ENCODE measurements at places on chromosomes 3 and 15. TPM values are rescaled to one million over a fixed set of nuclear protein-coding genes. Genes with fewer than 3 reads are reported as not detected.

Gene EFCC1
- polyA plus RNA-seq = not detected

Gene WNT5A
- not detected for polyA plus RNA-seq

Gene RETNLB
- not detected for polyA plus RNA-seq

Gene SLC28A2
- not detected for polyA plus RNA-seq

Gene HESX1
- polyA plus RNA-seq = not detected

Gene PRC1
- polyA plus RNA-seq = 2.3 TPM

Gene STRIT1
- not detected for polyA plus RNA-seq

GRCh38 chr15:68347392-68347791 is 69.8 kb downstream of the FEM1B start:
- H3K4me1 ChIP-seq = no peaks in the 10 kb centered on the region
- H3K4me3 ChIP-seq = no peak overlapping the region
- H3K36me3 ChIP-seq = no peaks in the 10 kb centered on the region
- H3K27me3 ChIP-seq = no peaks in the 10 kb centered on the region
- no peak for DNase-seq
- H3K27ac ChIP-seq = no peak overlapping the region

DNA sequence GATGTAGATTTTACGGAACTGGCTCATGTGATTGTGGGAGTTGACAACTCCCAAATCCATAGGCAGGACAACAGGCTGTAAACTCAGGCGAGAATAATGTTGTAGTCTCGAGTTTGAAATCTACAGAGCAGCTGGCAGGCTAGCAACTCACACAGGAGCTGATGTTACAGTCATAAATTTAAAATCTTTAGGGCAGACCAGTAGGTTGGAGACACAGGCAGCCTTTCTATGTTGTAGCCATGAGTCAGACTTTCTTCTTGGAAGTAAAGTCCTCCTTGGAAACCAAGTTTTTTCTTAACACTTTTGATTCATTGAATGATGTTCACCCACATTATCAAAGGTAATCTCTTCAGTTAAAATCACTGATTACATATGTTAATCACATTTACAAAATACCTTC is 89.1 kb upstream of the ALCAM start:
- no peak overlapping the region for H3K27ac ChIP-seq
- no peaks in the 10 kb centered on the region for H3K36me3 ChIP-seq
- H3K27me3 ChIP-seq = no peaks in the 10 kb centered on the region

DNA sequence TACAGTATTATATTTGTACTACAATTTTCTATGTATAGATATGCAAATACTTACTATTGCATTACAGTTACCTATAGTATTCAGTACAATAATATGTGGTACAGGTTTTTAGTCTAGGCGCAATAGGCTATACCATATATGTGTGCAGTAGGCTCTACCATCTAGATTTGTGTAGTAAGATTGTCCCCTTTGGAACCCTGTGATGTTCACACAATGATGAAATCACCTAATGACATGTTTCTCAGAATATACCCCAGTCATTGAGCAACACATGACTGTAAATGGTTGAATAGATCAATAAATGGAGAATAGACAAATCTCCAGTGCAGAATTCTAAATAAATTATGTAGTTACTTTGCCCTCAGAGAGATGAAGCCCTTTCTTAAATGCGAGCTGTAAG is 17.6 kb upstream of the TMC3 start:
- H3K4me3 ChIP-seq = no peak overlapping the region
- no peak overlapping the region for H3K27ac ChIP-seq
- no peaks in the 10 kb centered on the region for H3K27me3 ChIP-seq
- no peak for DNase-seq

DNA sequence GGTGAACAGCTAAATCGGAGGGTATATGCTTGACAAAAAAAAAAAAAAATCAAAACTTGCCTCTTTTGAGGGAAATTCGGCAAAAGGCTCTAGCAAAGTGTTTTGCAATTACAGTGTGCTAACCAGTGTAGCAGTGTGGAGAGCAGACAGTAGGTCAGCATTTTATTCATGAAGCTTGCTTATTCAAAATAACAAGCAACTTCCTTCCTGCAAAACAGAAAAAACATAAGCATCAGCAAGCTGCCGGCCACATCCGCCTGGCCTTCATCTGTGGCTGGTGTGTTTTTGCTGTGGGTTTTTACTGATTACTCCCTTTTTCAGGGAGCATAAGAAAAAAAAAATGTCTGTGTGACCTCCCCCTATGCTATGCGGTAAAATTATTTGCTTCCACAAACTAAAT is 434.1 kb downstream of the OCA2 start:
- H3K27ac ChIP-seq = no peak overlapping the region
- no peak for DNase-seq
- no peaks in the 10 kb centered on the region for H3K36me3 ChIP-seq
- H3K4me3 ChIP-seq = no peak overlapping the region
- H3K4me1 ChIP-seq = no peaks in the 10 kb centered on the region

GRCh38 chr3:122247087-122247824 is 63.8 kb downstream of the CASR start:
- H3K27me3 ChIP-seq = no peaks in the 10 kb centered on the region
- H3K4me3 ChIP-seq = no peak overlapping the region
- DNase-seq = no peak
- H3K36me3 ChIP-seq = no peaks in the 10 kb centered on the region
- H3K27ac ChIP-seq = no peak overlapping the region

- H3K27ac ChIP-seq = no peak overlapping the region
- no peaks in the 10 kb centered on the region for H3K36me3 ChIP-seq
- H3K4me1 ChIP-seq = peaks cover 4% of the 10 kb centered on the region
- H3K4me3 ChIP-seq = no peak overlapping the region
Observed at GRCh38 chr15:36882487-36883131, 217.7 kb downstream of the MEIS2 start.

DNA sequence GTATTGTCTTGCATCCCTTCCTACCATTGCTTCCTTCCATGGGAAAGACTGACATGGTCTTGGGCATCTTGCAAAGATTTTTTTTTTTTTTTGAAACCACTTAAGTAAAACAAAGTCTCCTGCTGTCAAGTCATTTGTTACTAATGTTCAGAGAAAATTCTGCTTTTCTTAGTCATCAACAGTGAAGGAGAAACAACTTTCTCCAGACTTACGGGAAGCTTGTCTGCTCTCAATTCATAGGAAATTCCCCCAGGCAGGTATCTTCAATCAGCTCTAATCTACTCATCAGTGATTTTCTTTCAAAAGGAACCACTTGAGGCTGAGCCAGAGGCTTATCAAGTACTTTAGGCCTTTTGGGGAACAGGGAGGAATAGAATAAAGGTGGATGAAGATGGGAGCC is 15.9 kb upstream of the DRD3 start:
- no peak for DNase-seq
- no peak overlapping the region for H3K4me3 ChIP-seq
- no peak overlapping the region for H3K27ac ChIP-seq
- no peaks in the 10 kb centered on the region for H3K27me3 ChIP-seq
- no peaks in the 10 kb centered on the region for H3K36me3 ChIP-seq
- no peaks in the 10 kb centered on the region for H3K4me1 ChIP-seq

DNA sequence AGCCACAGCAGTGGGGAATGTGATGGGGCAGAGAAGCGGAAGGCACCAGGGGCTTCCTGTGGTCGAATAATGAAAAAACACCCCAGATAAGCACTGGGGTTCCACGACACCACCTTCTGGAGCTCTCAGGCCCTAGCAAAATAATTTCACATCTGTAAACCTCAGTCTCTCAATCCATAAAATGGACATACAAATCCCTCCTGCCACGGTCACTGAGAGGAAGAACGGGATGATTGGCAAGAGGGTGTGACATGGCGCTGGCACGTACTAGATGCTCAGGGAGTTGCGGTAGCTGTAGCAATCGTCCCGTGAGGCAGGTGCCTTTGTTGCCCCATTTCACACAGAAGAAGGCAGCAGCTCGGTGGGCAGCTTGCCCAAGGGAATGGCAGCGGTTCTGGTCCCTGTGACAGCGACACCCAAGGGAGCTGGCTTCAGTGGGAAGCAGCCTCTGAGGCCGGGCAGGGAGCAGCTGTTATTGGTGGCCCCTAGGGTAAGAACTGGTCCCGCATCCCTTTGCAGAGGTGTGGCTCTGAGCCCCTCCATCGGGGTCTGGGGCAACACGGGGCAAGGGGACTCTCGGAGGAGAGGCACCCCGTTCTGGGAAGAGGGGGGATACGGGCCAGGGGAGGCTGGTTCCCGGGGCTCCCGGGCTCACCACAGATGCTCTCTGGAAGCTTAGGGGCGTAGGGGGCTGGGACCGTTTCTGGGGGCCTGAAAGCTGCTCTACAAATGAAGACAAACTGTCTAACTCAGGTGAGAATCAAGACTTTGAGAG is 114.0 kb upstream of the ALDH1A3 start:
- H3K27me3 ChIP-seq = no peaks in the 10 kb centered on the region
- H3K4me1 ChIP-seq = no peaks in the 10 kb centered on the region
- no peaks in the 10 kb centered on the region for H3K36me3 ChIP-seq
- no peak for DNase-seq
- H3K27ac ChIP-seq = no peak overlapping the region

- no peak for DNase-seq
- no peaks in the 10 kb centered on the region for H3K4me1 ChIP-seq
- H3K27ac ChIP-seq = no peak overlapping the region
- no peaks in the 10 kb centered on the region for H3K36me3 ChIP-seq
Observed at GRCh38 chr3:66154444-66154861, 66.3 kb upstream of the SLC25A26 start.

DNA sequence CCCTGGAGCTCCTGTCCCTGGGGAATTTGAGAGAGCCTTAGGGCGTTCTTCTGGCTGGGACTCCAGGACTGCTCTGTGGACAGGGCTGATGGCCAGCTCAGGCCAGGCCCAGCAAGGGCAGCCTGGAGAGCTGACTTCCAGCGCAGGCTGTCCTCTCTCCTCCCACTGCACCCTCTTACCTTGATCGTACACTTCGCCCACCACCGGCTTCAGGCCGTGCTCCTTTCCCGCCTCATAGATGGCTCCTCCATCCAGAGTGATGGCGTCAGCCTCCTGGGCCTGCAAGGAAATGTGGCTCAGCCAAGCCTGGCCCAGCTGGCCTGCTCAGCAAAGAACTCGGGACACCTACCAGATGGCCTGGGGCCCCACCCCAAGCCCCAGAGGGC is 3.1 kb downstream of the MELTF start:
- H3K4me3 ChIP-seq = no peak overlapping the region
- H3K27ac ChIP-seq = no peak overlapping the region
- peaks cover 3% of the 10 kb centered on the region for H3K4me1 ChIP-seq
- H3K27me3 ChIP-seq = no peaks in the 10 kb centered on the region
- H3K36me3 ChIP-seq = no peaks in the 10 kb centered on the region

GRCh38 chr3:60931452-60931851 is 319.8 kb downstream of the FHIT start:
- H3K36me3 ChIP-seq = no peaks in the 10 kb centered on the region
- no peaks in the 10 kb centered on the region for H3K27me3 ChIP-seq
- DNase-seq = no peak
- H3K4me1 ChIP-seq = no peaks in the 10 kb centered on the region

GRCh38 chr15:25427861-25428260 is 11.0 kb downstream of the UBE3A start:
- no peaks in the 10 kb centered on the region for H3K36me3 ChIP-seq
- H3K4me1 ChIP-seq = peaks cover 80% of the 10 kb centered on the region
- no peak for DNase-seq
- no peaks in the 10 kb centered on the region for H3K27me3 ChIP-seq

DNA sequence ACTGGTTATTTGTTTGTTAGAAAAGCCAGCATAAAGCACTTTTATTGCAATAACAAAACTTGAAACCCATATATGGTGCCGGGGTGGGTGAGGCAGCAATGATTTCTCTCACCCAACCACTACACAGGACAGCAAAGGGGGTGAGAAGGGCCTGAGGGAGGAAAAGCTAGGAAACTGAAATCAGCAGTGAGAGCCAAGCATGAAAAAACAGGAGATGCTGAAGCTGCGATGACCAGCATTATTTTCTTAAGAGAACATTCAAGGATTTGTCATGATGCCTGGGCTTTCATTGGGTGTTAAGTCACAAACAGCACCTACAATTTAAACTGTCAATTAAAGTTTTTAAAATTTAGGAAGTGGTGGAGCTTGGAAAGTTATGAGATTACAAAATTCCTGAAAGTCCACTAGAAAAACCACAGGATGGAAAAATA is 11.9 kb upstream of the TM4SF4 start:
- no peaks in the 10 kb centered on the region for H3K36me3 ChIP-seq
- no peaks in the 10 kb centered on the region for H3K4me1 ChIP-seq
- no peak overlapping the region for H3K27ac ChIP-seq
- H3K4me3 ChIP-seq = no peak overlapping the region
- H3K27me3 ChIP-seq = no peaks in the 10 kb centered on the region

- no peak overlapping the region for H3K27ac ChIP-seq
- DNase-seq = peak; percentile 37
- H3K36me3 ChIP-seq = no peaks in the 10 kb centered on the region
- peaks cover 43% of the 10 kb centered on the region for H3K4me1 ChIP-seq
Observed at GRCh38 chr15:52021128-52021671, 2.2 kb downstream of the MAPK6 start.

- no peak overlapping the region for H3K4me3 ChIP-seq
- H3K4me1 ChIP-seq = no peaks in the 10 kb centered on the region
- H3K27me3 ChIP-seq = no peaks in the 10 kb centered on the region
- peaks cover 16% of the 10 kb centered on the region for H3K36me3 ChIP-seq
Observed at GRCh38 chr3:107769882-107770281, 247.1 kb downstream of the BBX start.

DNA sequence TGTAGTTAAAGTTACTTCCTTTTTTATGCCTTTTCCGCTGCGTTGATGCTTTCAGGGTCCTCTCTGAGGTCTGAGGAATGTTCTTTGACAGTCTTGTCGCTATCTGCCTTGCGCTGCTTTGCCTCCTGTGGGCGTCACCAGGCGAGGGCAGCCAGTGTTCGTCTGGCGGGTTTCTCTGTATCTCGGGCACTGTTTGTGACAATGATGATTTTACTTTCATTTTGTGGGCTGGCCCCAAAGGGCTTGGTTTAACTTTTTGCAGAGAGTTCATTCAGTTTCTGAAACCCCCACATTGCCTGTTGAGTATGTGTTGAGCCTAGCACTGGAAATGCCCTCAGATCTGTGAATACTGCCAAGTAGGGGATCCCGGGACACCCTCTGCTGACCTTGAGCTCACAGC is 24.6 kb upstream of the SACM1L start:
- H3K36me3 ChIP-seq = peaks cover 8% of the 10 kb centered on the region
- H3K4me1 ChIP-seq = peaks cover 28% of the 10 kb centered on the region
- peak overlapping the region; percentile 70 for H3K4me3 ChIP-seq

GRCh38 chr15:47434596-47434995 is 282.7 kb upstream of the SEMA6D start:
- H3K36me3 ChIP-seq = no peaks in the 10 kb centered on the region
- H3K27me3 ChIP-seq = no peaks in the 10 kb centered on the region
- no peaks in the 10 kb centered on the region for H3K4me1 ChIP-seq

DNA sequence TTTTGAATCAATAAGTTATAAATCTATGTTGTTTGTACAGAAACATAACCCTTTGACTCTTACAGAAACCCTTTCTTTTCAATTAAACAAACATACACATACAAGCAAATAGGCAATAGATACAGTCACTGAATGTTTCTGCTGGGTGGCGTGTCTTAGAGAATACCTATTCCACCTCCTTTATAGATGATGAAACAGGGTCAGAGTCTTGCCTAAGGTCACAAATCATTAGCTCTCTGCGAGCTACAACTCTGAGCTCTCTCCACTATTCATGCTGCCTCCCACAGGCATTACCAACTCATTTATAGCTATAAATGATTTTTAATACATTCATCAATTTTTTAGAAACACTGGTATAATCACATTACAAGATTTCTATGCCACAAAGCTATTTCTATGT is 152.6 kb downstream of the RSL24D1 start:
- no peak overlapping the region for H3K27ac ChIP-seq
- H3K36me3 ChIP-seq = no peaks in the 10 kb centered on the region
- DNase-seq = no peak
- H3K4me1 ChIP-seq = no peaks in the 10 kb centered on the region
- H3K27me3 ChIP-seq = no peaks in the 10 kb centered on the region
- H3K4me3 ChIP-seq = no peak overlapping the region

- no peak overlapping the region for H3K4me3 ChIP-seq
- H3K27ac ChIP-seq = no peak overlapping the region
- no peaks in the 10 kb centered on the region for H3K36me3 ChIP-seq
- no peaks in the 10 kb centered on the region for H3K27me3 ChIP-seq
- no peak for DNase-seq
Observed at GRCh38 chr15:25800761-25801515, 62.2 kb downstream of the ATP10A start.
